ENCODE measurements at places on chromosomes 2 and 18.

DNA sequence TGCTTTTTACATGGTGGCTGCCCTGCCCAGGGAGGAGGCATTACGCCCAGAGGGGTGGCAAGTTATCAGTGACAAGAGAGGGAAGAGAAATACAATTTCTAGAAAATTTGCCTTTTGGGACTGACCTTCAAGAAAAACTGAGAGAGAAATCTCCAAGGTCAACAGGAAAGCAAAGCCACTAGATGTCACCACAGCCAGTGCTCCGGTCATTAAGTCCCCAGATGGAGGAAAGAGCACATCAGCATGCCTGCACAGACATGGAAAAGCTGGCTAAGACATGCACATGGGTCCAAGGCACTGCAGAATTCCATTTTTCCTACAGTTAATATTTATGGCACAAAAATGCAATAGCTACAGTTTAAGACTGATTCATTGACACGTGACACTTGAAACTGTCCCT lies 21.0 kb downstream of the FHL2 start:
- no peak for DNase-seq

DNA sequence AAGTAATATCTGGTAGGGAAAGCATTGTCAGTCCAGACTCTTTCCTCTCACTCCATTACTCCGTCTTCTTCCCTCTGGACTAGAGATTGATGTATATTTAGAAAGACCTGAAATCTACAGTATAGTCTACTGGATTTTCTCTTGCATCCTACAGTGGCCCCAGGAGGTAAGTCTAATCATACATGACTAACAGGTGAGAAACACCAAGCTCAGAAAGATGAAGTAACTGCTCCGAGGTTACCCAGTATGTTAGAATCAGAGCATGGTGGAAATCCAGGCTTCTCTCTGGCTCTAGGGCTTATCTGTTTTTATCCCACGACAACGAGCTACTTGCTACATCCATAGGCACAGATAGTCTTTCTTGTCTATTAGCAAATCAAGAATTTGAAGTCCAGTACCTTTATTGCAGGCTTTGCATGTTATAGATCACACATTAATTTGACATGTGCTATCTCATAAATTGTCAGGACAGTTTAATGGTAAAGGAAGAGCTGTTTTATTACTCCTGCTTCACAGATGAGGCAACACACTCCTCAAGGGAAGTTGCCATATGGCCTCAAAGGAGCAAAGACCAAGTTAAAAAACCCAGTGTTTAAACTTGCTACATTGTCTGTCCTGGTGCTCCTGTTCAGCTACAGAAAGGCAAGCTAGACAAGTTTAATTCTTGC lies 484.3 kb downstream of the THSD7B start:
- DNase-seq = no peak

- no peak for DNase-seq
Measured at GRCh38 chr2:96918754-96919550, 49.1 kb upstream of the SEMA4C start.

GRCh38 chr2:206031162-206031784 lies 54.7 kb downstream of the INO80D start:
- DNase-seq = no peak

DNA sequence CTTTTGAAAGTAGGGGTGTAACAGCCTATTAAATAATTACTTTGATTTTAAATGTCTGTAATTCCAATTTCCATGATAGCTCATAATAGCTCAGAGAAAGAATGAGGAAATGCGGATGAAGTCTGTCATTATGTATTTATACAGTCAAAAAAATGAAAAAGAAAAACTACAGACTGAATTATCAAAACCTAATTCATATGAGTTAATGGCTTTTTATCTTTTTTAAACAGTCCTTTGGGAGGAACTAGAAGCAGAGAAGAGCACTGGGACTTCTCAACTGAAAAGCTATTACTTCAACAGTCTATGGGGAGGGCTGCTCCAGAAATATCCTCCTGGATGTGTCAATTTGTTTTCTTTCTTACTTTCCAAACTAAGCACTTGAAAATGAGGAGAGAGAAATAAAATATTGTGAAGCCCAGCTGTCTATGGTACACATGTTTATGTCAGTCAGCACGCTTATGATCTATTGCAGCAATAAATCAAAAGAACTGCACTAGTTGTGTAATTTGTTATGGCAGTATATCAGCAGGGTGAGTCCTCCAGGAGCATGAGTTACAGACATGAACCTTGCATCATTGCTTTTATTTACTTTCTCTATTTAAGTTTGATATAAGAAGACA lies 1550.2 kb downstream of the LRP1B start:
- DNase-seq = no peak

DNA sequence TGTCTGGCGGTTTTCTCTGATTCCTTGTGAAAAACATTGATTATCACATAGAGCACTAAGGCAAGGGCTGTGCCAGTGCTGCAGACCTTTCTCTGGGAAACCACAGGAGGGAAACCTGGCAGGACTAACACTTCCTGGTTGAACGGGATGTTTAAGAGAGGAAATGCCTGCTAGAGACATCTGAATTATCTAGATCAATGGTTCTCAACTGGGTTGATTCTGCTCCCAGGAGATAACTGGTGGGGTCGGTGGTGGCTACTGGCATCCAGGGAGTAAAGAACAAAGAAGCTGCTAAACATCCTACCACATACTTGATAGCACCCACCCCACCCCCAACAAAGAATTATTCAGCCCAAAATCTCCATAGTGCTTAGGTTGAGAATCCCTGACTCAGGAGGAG lies 37.5 kb downstream of the DDX18 start:
- DNase-seq = no peak

Data from activated CD4-positive, alpha-beta T cell treated with anti-CD3 and anti-CD28 coated beads, Interleukin-2, amount 50 U/mL, for 48 hours (primary cell).